Inflammatory macrophage treated with lipopolysaccharide for 1 hour (primary cell): ENCODE measurements at places on chromosomes 3 and 15.

- DNase-seq = no peak
Measured at GRCh38 chr15:64944961-64945360, 33.3 kb downstream of the ANKDD1A start.

DNA sequence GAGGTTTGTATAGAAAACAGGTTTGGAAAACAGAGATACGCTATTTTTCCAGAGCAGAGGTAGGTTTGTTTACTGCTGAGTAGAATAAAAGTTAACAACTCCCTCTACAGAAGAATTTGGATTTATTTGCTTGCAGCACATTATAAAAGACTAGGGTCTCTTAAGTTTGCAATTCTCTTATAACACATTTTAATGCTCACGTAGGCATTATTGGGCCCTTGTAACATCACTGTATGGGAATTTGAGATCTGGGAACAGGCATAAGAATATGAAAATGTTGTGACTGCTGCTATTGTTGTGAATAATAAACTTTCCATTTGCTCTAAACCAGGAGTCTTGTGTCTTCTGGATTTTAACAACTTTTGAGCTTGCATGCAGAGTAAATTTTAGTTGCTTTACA is 128.3 kb upstream of the CADM2 start:
- DNase-seq = no peak

DNA sequence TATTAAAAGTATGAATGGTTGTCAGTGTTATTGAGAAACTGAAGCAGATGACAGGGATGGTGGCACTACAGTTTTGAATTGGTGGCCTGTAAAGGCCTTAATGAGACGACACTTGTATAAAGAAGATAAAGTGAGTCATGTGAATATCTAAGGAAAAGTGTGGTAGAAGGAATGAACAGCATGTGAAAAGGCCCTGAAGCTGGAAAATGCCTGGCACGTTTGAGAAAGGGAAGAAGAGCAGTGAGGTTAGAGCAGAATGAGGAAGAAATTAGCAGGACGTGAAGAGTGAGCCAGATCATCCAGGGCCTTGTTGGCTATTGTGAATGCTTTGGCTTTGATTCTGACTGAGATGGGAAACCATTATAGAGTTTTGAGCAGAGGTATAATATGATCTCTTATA is 387.6 kb upstream of the DPH6 start:
- DNase-seq = no peak

DNA sequence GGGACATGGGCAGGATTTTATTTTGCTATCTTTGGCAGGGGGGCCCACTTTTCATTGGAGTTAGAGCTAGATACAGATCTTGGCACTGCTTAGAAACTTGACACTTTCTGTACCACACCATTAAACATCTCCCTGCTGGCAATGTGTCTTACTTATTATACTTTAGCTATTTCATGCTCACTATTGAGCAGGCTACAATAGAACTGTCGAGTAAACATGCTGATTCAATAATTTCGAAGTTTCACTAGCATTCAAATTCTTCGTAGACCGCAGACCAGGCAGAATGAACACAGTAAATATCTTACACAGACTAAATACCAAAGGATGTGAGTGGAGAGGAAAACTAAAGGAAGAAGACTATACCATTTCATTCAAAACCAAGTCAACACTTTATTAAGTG is 180.8 kb downstream of the UNC13C start:
- DNase-seq = no peak

GRCh38 chr15:42185801-42186200 is 22.3 kb downstream of the VPS39 start:
- peak; percentile 31 for DNase-seq

- DNase-seq = no peak
Measured at GRCh38 chr3:39139442-39139841, 13.9 kb downstream of the CSRNP1 start.

- no peak for DNase-seq
Measured at GRCh38 chr3:72950372-72950771, 46.2 kb upstream of the PPP4R2 start.

DNA sequence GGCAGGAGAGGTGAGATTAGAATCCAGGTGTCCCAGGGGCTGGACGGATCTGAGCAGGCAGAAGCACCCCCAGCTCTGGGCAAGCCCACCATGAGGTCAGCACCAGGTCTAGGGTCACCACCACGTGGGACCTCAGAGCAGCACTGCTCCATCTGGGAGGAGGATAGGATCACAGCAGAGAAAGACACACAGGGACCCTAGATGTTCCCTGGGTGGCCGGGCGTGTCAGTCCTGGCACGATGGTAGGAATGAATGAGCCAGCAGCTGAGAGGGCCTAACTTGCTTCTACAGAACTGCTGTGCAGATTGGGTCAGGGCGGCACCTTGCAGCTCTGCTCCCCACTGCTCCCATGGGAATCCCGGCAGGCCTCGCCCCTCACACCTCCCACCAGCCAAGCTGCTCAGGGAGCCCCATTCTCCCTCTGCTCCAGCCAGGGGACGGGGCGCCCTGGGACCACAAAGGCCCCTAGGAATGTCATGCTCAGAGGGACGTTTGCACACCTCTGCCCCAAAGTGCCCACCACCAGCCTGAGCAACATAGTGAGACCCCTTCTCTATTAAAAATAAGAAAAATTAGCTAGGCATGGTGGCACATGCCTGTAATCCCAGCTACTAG is 66.3 kb downstream of the ZNF445 start:
- no peak for DNase-seq
